ENCODE measurements at places on chromosomes 4 and X. TPM values are rescaled to one million over a fixed set of nuclear protein-coding genes. Genes with fewer than 3 reads are reported as not detected.

VCX3A gene
- not detected for total RNA-seq

DNA sequence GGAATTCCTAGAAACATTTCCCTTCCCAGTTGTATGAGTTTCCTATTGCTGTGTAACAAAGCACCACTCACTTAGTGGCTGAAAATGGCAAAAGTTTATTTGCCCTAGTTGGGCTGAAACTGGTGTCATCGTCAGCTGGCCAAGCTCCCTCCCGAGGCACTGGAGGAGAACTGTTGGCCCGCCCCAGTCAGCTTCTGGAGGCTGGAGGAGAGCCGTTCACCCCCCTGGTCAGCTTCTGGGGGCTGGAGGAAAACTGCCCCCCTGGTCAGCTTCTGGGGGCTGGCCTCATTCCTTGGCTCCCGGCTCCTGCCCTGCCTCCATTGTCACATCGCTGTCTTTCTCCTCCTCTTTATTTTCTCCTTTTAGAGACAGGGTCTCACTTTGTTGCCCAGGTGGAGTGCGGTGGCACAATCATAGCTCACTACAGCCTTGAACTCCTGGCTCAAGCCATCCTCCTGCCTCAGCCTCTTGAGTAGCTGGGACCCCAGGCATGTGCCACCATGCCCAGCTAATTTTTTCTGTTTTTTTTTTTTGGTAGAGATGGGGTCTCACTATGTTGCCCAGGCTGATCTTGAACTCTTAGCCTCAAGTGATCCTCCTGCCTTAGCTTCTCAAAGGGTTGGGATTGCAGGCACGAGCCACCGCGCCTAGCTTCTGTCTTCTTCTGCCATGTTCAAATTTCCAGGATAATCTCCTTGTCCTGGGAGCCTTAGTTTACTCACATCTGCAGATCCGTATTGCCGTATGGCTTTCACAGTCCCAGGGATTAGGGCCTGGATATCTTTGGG is 3.2 kb downstream of the RGS12 start:
- no peaks in the 10 kb centered on the region for H3K36me3 ChIP-seq
- H3K4me1 ChIP-seq: peaks cover 15% of the 10 kb centered on the region
- no peaks in the 10 kb centered on the region for H3K27me3 ChIP-seq
- no peak overlapping the region for H3K27ac ChIP-seq
- DNase-seq: no peak

CCKAR gene
- total RNA-seq: 0.77 TPM

SPANXD gene
- total RNA-seq: not detected

SULT1E1 gene
- total RNA-seq: 72.5 TPM

DNA sequence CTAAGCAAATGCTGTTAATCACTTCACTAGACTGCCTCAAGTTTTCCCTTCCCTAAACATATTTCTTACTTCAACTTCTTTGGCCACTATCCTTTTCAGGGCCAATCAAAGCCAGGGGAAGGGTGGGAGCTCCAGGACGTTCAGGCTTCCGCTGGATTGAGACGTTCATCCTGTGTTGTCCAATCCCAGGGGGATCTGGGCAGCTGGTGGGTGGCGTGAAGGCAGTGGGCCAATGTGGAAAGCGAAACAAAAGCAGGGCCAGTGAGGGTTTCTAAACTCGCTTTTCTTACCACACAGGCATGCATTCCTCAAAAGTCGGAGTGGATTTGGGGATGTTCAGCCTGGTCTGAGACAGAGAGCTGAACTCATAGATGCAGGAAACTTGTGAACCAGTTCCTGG is 7.6 kb downstream of the CXCL13 start:
- H3K4me3 ChIP-seq: no peak overlapping the region
- H3K4me1 ChIP-seq: no peaks in the 10 kb centered on the region
- H3K27me3 ChIP-seq: no peaks in the 10 kb centered on the region
- DNase-seq: no peak

- no peaks in the 10 kb centered on the region for H3K36me3 ChIP-seq
- no peaks in the 10 kb centered on the region for H3K4me1 ChIP-seq
- H3K27ac ChIP-seq: no peak overlapping the region
- DNase-seq: no peak
- H3K4me3 ChIP-seq: no peak overlapping the region
Observed at GRCh38 chr4:75771607-75772006, 47.2 kb downstream of the USO1 start.

FAM184B gene
- total RNA-seq: not detected

DNA sequence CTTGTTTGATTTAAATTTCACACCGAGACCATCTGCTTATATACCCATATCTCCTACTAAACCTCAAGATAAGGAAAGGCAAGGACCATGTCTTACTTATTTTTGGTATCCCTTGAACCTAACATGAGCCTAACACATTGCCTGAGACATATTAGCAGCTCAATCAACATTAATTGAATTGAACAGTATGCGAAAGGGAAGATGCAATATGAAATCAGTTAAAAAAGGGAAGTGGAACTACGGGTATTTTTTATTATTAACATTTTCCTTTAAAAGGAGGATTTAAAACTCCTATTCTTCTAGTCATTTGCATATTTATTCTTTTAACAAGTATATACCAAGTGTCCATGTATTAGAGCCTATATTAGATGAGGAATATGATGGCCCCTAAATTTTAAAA is 197.0 kb downstream of the CAMK2D start:
- H3K4me1 ChIP-seq: no peaks in the 10 kb centered on the region
- H3K27me3 ChIP-seq: no peaks in the 10 kb centered on the region
- H3K27ac ChIP-seq: no peak overlapping the region
- no peak for DNase-seq
- H3K36me3 ChIP-seq: no peaks in the 10 kb centered on the region

SSX3 gene
- not detected for total RNA-seq

DNA sequence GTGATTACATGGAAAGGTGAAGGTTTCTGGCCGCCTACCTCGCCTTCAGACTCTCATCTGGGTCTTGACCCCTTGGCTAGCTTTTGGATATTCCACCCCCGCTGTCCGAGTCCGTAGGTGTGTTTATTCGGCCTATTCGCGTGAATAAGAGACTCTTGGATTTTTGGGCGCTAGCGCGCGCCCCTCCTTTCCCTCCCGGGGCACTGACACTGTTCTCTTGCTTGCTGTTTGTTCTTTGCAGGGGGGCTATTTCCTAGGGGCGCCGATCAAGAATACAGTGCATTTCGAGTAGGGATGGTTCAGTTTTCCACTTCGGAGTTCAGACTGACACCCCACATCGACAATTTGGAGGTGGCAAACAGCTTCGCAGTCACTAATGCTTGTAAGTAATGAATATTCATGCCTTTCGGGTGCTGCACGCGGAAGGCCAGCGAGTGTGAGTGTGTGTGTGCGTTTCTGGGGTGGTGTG is 932 bp downstream of the GRIA2 start:
- no peak overlapping the region for H3K4me3 ChIP-seq
- peaks cover 55% of the 10 kb centered on the region for H3K27me3 ChIP-seq
- no peak overlapping the region for H3K27ac ChIP-seq
- DNase-seq: no peak
- no peaks in the 10 kb centered on the region for H3K36me3 ChIP-seq

DNA sequence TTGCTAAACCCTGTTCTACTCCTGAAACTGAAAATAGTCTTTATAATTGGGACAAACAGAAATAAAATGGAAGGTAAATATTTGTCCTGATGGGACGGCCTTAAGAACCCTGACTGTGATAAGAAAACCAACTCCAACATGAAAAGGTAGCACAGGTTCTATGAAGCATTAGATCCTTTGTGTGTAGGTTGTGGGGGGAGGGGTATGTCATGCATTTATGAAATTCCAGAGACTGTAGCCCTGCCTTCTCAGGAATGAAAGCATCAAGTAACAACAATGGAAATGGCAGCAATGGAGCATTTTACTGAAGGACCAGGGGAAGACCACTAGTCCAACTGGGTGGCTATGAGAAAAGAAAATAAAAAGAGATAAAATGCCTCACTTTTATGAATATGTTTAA is 23.9 kb downstream of the CXXC4 start:
- no peaks in the 10 kb centered on the region for H3K36me3 ChIP-seq
- H3K27me3 ChIP-seq: no peaks in the 10 kb centered on the region
- H3K27ac ChIP-seq: no peak overlapping the region
- H3K4me3 ChIP-seq: no peak overlapping the region
- H3K4me1 ChIP-seq: no peaks in the 10 kb centered on the region

DNA sequence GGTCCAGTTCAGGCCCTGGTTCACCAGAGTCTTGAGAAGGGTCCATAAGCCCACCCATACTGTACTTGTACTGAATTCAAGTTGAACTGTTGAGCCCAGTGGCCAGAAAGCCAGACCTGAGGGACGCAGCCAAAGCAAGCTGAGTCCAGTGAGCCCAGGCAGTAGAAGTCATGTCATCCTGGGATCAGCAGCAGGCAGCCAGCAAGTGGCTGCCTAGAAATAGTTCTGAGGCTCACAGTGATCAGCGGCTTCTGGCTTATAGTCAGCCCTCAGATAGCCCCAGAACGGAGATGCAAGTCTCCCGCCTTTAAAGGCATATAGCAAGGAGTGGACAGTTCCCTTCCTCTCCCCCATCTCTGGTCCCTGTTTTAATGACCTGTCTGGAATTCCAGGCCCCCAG is 347.1 kb downstream of the FBXW7 start:
- no peak for DNase-seq
- H3K27me3 ChIP-seq: no peaks in the 10 kb centered on the region
- H3K36me3 ChIP-seq: no peaks in the 10 kb centered on the region
- no peak overlapping the region for H3K4me3 ChIP-seq
- H3K27ac ChIP-seq: no peak overlapping the region

- peak overlapping the region; percentile 77 for H3K27ac ChIP-seq
- H3K27me3 ChIP-seq: no peaks in the 10 kb centered on the region
- DNase-seq: no peak
- no peak overlapping the region for H3K4me3 ChIP-seq
- no peaks in the 10 kb centered on the region for H3K36me3 ChIP-seq
- H3K4me1 ChIP-seq: peaks cover 10% of the 10 kb centered on the region
Observed at GRCh38 chrX:116009346-116009745, 161.2 kb upstream of the AGTR2 start.

GRCh38 chrX:58051346-58051745 is 141.1 kb upstream of the ZXDA start:
- no peak overlapping the region for H3K4me3 ChIP-seq
- no peak overlapping the region for H3K27ac ChIP-seq
- DNase-seq: no peak
- no peaks in the 10 kb centered on the region for H3K36me3 ChIP-seq

- H3K36me3 ChIP-seq: no peaks in the 10 kb centered on the region
- H3K4me1 ChIP-seq: no peaks in the 10 kb centered on the region
- H3K27ac ChIP-seq: no peak overlapping the region
- no peaks in the 10 kb centered on the region for H3K27me3 ChIP-seq
- DNase-seq: no peak
Observed at GRCh38 chr4:155509555-155509954, 132.8 kb upstream of the MAP9 start.

GRCh38 chrX:15903186-15903681 is 48.6 kb upstream of the AP1S2 start:
- DNase-seq: no peak
- no peaks in the 10 kb centered on the region for H3K36me3 ChIP-seq
- H3K27ac ChIP-seq: no peak overlapping the region

DNA sequence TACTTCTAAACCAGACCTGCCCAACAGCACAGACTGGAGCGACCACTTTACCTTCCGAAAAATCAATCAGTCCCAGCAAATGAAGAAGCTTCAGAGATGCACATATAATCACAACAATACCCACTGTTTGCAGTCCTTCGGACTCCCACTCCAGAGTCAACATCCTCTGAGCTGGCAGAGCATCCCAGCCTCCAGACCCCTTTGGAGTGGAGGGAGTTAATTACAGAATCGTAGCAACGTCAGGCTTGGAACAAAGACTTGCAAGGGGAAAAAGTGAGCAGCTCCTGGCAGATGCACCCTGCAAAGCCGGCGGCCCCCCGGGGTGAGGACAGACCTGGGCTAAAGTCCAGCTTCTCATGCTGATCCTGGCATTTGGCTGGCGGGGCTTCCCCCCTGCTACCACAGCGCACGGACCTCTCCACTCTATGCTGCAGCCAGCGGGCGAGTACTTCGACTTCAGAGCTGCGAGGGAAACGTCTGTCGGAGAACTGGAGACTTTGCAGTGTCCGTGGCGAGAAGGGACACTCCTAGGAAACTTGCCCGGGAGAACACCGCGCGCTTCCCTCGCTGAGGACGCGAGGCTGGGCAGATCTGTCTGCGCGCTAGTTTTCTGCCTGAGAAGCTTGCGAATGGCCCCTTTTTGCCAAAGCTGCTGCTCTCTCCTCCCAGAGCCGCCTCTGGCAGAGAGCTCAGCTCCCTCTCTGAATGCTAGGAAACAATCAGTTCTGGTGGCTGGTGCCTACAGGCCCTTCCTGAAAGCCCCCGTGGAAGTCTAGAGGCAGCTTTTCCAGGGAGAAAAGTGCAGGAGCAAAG is 283.7 kb downstream of the PACRGL start:
- peak; percentile 35 for DNase-seq
- H3K27ac ChIP-seq: no peak overlapping the region
- no peaks in the 10 kb centered on the region for H3K36me3 ChIP-seq
- H3K4me1 ChIP-seq: no peaks in the 10 kb centered on the region

- no peak overlapping the region for H3K4me3 ChIP-seq
- no peaks in the 10 kb centered on the region for H3K36me3 ChIP-seq
- H3K27me3 ChIP-seq: no peaks in the 10 kb centered on the region
- peaks cover 19% of the 10 kb centered on the region for H3K4me1 ChIP-seq
Observed at GRCh38 chr4:4762909-4763821, 96.3 kb upstream of the MSX1 start.

- H3K4me3 ChIP-seq: no peak overlapping the region
- no peaks in the 10 kb centered on the region for H3K27me3 ChIP-seq
- H3K4me1 ChIP-seq: no peaks in the 10 kb centered on the region
- peak; percentile 29 for DNase-seq
- H3K36me3 ChIP-seq: no peaks in the 10 kb centered on the region
Observed at GRCh38 chr4:83323136-83323535, 11.5 kb downstream of the HPSE start.

ACOX3 gene
- 22.5 TPM for total RNA-seq

- H3K4me3 ChIP-seq: no peak overlapping the region
- no peaks in the 10 kb centered on the region for H3K4me1 ChIP-seq
- H3K27me3 ChIP-seq: no peaks in the 10 kb centered on the region
- no peak overlapping the region for H3K27ac ChIP-seq
- DNase-seq: no peak
Observed at GRCh38 chr4:46196086-46196485, 72.2 kb upstream of the GABRG1 start.

REELD1 gene
- total RNA-seq: not detected

DNA sequence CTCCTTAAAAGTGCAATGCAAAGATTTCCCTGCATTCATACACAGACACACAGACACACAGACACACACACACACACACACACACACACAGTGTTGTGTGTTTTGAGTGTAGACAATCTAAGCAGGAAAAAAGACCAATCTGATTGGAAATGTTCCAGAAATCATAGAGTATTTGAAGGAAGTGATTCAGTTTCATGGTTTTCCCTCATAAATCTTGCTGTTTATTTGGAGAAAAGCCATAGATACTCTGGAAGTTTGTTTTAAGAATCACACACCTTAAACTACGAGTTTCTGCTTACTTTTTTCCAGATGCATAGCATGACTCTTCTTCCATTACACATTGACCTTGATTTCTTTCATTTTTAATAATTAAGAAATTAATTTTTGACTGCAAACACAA is 298.5 kb upstream of the BMP3 start:
- no peak for DNase-seq
- H3K27ac ChIP-seq: no peak overlapping the region
- H3K4me1 ChIP-seq: no peaks in the 10 kb centered on the region
- no peaks in the 10 kb centered on the region for H3K36me3 ChIP-seq
- no peaks in the 10 kb centered on the region for H3K27me3 ChIP-seq
- no peak overlapping the region for H3K4me3 ChIP-seq

SLC9B1 gene
- total RNA-seq: not detected

GRCh38 chrX:151227627-151228026 is 51.2 kb downstream of the GPR50 start:
- no peaks in the 10 kb centered on the region for H3K4me1 ChIP-seq
- no peak overlapping the region for H3K4me3 ChIP-seq
- no peaks in the 10 kb centered on the region for H3K36me3 ChIP-seq
- H3K27ac ChIP-seq: no peak overlapping the region
- peak; percentile 4 for DNase-seq
